GM04503 (cell line): ENCODE measurements at places on chromosomes 7 and 10.

DNA sequence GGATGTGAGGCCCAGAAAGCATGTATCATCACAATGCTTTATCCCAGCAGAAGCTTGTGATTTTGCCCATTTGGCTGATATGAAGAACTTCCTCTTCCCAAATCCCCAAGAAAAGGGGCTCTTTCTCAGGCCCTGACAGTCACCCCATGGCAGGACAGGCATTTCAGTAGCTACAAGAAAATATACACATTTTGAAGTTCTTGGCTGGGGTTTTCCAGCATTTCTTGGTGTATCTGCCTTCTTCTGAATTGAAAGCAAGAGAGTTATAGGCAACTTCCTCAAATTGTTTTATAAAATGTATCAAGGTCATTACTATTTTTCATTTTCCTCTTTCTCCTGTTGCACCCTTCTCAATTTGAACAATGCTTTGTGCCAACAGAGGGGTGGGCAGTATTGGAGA lies 63.3 kb upstream of the PDLIM1 start:
- no peak for DNase-seq

GRCh38 chr10:48383393-48383792 lies 76.9 kb downstream of the MAPK8 start:
- DNase-seq: no peak

GRCh38 chr10:122296363-122297120 lies 25.4 kb downstream of the BTBD16 start:
- DNase-seq: no peak

- DNase-seq: no peak
Observed at GRCh38 chr7:48376263-48376662, 205.0 kb downstream of the ABCA13 start.
